Effector memory CD4-positive, alpha-beta T cell (primary cell): ENCODE measurements at places on chromosomes 5 and 9.

DNA sequence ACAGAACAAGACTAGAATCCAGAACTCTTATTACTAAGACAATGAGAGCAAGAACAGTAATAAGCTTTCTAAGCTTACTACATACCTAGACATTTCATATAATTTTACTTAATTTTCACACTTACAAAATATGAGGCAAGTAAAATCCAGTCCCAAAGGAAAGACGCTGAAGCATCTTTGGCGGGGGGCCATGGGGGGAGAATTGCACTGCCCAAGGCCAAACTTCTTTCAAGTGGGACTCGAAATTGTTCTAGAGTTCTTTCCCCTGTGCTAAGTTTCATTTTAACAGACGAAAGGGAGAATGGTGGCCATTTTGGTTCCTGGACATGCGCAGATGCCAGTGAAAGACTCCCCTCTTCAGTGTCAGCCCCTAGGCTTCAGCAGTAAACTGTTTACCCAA lies 72.3 kb downstream of the PRRT1B start:
- no peak for DNase-seq

DNA sequence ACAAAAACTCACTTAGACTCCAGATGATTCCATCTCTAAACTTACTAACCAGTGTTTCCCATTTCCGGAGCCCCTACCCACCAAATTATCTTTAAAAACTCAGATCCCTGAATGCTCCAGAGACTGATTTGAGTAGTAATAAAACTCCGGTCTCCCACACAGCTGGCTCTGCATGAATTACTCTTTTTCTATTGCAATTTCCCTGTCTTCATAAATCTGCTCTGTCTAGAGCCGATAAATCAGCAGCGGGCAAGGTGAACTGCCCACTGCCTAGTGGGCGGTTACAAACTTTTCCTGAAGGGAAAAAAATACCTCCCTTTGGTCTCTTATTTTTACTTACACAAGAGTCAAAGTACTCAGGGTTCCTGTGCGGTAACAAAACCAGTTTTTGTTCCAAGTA lies 624.4 kb upstream of the RORB start:
- DNase-seq: no peak

DNA sequence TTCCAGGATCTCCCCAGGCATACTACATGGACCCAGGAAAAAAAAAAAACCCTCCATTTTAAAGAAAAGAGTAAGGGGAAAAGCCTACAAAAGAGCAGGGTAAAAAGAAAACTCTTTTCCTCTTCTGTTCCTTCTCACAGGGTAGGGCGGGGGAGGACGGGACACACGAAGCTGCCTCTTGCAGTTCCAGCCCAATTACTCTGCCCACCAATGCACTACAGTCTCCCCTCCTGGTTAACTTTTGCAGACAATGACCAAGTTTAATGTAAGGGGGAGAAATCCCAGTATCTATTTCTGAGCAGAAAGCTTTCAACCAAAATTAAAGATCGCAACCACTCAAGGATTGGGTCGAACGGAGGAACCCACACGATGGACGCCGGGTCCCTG lies 1.3 kb downstream of the BRD3 start:
- DNase-seq: no peak

DNA sequence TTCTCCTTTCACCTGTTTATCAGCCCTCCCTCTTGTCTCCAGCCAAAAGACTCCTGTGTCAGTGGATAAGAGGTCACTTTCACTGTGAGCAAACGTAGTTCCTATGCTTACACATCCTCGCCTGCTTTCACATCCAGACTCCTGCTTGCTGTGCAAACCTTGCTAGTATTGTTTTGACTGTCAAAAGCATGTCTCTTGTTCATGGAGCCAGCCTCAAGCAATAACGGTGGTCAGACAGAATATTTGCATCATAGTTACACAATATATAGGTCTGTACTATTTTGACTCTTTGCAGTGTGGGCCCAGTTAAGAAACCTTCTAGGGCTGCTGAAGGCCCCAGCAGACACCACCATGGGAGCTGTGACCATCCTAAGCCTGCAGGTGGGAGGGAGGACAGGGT lies 420.0 kb downstream of the SEMA5A start:
- DNase-seq: no peak

- no peak for DNase-seq
Measured at GRCh38 chr5:18961234-18961633, 1026.8 kb downstream of the CDH18 start.

DNA sequence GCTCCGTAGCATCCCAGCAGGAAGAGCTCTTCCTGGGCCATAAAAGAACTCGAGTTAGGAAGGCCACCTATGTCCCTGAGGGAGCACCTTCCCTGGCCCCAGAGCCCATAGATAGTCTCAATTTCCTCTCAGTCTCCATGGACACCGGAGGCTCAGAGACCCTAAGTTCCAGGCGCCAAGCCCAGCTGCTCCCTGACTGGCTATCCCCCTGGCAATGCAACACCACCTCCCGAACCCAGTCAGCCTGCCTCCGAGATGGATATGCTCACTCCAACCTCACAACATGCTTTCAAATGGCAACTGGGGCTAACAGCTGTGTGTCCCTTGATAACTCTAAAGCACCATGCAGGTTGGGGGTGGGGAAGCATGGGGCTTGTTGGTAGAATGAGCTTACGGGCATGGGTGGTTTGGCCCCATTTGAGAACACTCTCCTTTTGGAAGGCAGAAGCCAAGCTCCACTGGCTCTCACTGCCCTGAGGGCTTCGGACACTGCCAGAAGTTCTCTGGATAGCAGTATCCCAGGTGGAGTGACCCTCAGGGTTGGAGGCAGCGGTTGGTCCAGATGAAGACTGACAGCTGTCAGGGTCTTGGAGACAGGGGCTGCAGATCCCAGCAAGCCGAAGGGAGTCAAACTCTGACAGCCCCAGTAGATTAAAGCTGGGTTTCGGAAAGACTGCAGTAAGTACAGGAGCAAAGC lies 165.3 kb downstream of the PAX5 start:
- DNase-seq: no peak

DNA sequence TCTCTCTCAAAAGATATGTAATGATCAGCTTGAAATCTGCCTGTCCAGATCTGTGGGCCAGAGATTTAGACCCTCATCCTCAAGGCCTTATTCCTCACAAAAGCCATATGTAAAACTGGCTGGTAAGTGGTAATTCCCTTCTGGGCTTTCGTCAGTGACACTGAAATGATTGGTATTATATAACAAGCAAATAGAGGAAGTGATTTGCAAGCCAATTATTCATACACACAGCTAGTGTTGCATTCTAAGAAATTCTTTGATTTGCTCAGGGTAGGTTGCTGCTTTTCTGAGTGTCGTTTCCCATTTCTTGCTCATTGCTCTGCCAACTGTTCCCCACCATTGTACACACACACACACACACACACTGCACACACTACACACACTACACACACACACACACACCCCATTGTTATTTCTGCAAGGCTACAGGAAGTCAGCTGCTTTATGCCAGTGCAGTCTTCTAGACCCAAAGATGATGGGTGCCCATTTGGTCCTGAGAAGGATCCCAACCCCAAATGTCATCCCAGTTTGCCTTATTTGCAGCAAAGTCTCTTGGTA lies 76.8 kb downstream of the PRLR start:
- no peak for DNase-seq

- DNase-seq: no peak
Measured at GRCh38 chr5:74196233-74196632, 444.3 kb downstream of the ENC1 start.

GRCh38 chr9:19050637-19051591 lies 1.7 kb downstream of the RRAGA start:
- DNase-seq: no peak

GRCh38 chr9:37035648-37036370 lies 1.7 kb upstream of the PAX5 start:
- no peak for DNase-seq

DNA sequence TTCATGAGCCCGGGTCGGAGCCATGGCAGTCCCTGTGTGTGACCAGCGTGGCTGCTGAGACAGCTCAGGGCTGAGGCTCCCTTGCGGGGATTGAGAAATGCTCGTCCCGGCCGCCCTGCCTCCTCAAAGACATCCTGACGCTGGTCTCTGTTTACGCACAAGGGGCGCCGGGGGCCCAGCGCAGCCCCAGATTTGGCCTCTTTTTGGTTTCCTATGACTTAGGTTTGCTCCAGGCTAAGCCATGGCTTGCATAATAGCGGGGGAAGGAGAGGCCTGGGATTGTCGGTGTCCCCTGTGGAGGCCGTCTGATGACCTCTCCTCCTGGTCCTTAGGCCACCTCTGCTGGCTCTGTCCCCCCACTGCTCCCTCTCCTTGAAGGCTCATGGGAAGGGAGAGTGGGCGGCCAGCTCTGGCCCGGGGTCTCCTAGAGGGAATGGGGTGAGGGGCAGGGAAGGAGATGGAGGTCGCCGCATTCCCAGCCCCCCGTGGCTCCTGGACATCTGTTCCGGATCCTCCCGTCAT lies 3.5 kb downstream of the LAMC3 start:
- no peak for DNase-seq

DNA sequence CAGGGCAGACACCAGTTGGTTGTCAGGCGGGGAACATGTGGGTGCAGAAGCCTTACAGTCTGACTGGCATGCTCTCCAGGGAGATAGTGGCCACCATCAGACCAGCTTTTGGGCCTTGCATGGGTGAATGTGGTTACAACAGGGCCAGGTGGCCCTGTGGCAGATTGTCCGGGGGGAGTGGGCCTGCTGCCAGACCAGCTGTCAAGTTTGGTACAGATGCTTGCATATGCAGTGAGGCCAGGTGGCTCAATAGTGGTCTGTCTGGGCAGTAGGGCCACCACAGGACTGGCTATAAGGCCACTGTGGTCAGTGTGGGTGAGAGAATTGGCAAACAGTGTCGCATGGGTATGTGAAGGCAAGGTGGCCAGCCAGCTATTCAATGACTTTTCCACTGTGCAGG lies 148.7 kb downstream of the FAM174A start:
- no peak for DNase-seq

- no peak for DNase-seq
Measured at GRCh38 chr5:113771483-113771882, 258.0 kb downstream of the YTHDC2 start.

- no peak for DNase-seq
Measured at GRCh38 chr5:141001446-141001843, 35.2 kb downstream of the PCDHAC2 start.

DNA sequence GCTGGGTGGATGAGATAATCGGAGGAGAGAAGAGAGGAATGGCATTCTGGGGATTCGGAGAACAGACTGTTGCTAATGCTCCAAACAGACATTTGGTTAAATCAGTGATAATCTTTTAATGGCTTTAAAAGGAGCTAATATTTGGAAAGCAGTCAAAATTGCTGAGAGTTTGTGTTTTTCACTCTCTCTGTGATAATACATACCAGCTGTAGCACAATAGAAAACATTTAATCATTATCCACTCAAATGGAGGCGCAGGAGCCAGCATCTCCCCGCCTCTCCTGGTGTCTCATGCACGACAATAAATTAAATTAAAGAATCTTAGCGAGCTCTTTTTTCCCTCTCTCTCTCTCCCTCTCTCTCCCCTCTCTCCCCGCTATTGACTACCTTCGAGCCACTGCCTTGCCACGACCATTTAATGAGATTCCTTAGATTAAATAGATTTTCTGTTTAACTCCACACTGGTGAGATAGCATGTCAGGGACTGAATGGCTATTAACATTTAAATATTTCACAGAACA lies 268.6 kb upstream of the MVB12B start:
- no peak for DNase-seq

DNA sequence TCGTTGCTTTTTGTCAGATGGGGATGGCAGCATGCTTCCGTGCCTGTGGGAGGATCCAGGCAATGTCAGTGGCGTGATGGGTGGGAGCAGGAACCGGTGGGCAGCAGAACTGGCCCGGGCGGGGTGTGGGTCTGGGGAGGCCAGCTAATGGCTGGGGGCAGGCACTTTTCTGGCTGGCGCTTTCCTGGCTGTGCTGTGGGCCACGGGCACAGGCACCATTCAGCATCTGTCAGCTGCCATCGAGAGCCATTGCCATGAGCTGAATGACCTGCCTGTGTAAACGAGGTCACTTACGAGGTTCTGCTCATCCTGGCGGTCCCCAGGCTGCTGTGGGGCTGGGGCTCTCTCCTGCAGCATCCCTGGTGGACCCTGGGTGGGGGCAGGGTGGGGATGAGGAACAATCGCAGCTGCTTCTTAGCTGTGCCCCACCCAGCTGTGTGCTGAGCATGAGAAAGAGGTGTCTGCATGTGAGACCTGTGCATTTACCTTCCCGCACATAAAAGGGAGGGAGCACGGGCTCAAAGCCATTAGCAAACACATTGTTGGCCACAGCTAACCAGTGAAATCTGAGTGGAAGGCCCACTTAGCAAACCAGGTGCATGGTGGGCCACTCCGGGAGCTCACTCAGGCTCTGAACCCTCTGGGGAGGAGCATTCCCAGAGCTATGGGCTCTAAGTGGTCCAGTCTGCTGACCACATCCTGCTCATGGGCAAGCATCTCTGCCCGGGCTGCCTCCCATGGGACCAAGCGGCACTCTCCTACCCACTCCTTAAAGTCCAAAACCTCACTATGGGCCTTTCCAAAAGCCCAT lies 41.3 kb upstream of the OLFM1 start:
- no peak for DNase-seq

GRCh38 chr5:37807015-37807414 lies 32.8 kb downstream of the GDNF start:
- no peak for DNase-seq

DNA sequence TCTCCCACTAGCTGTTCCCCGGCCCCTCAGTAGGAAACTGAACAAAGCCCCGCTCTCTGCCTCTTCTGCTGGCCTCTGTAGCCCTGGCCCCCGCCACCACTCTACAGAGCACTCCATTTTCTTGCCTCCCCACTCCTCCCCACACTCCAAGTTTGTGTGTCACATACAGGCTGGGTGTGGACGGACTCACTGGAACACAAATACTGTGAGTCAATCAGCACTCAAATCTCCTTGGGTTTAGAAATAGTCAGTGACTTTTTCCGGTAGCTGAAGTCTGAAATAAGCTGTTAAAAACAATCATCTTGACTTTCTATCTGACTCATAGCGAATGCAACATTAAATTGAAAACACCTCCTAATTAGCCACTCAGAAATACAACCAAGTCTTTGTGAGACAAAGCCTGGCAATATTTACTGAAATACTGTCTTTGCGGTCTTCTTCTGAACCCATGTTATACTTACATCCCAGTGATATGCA lies 122.5 kb downstream of the LHFPL2 start:
- no peak for DNase-seq

DNA sequence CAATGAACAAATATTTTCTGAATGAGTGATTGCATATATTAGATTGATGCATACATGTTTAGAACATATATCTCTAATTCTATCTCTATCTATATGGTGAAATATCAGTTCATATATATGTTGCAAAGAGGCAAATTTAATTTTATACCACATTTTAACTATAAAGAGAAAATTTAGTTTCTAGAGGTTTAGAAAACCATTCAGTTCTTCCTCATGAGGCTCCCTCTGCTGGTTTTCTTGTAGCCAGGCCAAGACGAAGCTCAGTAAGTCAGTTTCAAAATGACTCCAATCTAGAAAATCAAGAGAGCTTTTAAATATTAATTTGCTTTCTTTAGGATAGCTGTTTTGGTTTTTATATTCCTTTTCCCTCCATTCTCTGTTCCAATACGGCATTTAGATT lies 312.1 kb downstream of the TMEM232 start:
- no peak for DNase-seq

DNA sequence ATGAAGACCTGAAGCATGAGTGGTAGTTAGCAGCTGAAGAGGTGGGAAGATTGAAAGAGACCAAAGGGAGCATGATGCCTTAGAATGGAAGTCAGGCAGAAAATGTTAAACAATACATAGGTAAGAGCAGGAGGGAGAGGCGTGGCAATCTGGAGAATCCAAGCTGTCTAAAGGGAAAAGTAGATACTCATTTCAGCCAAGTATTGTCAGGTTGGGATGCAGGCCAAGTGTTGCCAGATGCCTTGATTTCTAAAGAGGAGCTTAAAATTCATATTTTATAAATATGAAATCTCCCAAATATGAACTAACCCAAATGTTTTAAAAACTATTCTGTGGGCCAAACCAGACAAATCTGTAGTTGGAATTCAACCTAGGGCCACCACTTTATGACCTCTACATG lies 4.2 kb downstream of the PAM start:
- DNase-seq: no peak
